Left ventricle myocardium superior (tissue), 1 donor: ENCODE measurements at places on chromosomes 12 and 14.

DNA sequence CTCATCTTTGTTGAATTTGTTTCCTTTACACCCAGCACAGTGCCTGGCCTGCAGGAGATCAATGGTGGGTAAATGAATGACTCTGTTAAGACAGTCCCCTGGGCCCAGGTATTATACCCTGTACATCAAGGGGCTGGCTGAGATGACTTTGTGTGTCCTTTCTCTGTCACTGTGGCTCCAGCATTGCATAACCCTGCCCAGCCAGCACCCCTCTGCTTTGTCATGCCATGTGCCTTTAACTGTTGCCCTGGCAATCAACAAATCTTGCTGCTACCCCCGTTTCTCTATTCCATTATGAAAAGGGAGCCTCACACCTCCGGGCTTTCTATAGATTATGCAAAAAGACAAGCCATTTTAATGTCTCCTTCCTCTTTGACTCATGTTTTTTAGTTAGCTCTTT, 7.6 kb upstream of the FLVCR2 start:
- no peak for DNase-seq

- no peak for DNase-seq
Measured at GRCh38 chr14:39232554-39233415, 930 bp upstream of the MIA2 start.

DNA sequence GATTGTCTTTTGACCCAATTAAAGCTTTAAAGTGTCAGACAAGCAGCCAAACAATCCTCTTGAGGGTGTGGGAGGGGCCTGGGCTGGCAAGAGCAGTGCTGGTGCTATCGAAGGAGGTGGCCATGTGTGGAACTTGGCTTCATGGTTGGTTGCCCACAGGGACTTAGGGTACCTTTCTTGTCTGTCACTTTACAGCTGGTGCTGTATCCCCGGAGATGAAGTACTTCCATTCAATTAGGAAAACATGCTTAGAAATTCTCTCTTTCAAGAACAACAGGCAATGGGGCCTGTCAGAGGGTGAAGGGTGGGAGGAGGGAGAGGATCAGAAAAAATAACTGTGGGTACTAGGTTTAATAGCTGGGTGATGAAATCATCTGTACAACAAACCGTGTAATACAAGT, 86.5 kb downstream of the DAAM1 start:
- peak; percentile 51 for DNase-seq

GRCh38 chr12:105261010-105261409, 25.0 kb upstream of the APPL2 start:
- no peak for DNase-seq

- no peak for DNase-seq
Measured at GRCh38 chr12:2509137-2509536, 285.6 kb upstream of the FKBP4 start.

GRCh38 chr12:49652921-49653520, 29.7 kb downstream of the PRPF40B start:
- DNase-seq: no peak

DNA sequence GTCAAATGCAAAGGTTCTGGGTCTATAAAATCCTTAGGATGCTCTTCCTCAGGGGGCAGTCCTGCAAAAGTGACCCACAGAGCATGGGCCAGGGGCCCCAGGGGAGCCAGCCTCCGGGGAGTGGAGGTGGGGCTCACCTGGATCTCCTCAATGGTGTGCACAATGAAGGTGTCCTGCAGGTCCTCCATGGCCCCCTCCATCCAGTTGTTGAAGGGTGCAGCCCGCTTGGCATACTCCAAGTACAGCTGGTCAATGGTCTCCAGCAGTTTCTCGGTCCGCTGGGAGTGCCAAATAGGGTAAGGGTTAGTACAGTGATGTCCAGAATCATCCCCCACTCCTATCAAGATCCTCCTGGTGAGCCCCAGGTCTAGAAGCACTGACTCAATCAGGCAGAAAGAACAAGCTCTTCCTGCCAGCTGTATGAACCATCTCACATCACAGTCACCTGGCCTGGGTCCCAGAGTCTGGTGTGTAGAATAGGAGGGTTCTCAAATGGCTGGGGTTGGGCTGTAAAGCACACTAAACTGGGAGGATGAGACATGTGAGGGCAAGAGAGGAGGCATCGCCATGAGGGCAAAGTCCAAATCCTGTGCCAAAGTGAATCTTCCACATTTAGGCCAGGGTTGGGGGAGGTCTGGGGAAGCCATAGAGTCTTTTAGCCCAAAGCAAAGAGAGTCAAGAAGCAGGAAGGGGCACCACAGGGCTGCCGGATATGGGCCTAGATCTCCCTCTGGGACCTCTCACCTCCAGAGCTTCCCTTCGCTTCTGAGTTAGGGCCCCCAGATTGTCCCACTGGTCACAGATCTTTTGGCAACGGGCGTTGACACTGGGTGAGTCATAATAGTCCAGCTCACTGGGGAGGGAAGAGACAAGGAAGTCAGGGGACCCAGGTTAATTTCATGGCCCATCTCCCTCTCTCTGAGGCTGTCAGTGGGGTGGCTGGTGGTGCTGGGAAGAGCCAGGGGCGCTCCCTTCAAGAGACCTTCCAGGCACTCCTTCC, 91.5 kb upstream of the ZFP36L1 start:
- DNase-seq: peak; percentile 68

DNA sequence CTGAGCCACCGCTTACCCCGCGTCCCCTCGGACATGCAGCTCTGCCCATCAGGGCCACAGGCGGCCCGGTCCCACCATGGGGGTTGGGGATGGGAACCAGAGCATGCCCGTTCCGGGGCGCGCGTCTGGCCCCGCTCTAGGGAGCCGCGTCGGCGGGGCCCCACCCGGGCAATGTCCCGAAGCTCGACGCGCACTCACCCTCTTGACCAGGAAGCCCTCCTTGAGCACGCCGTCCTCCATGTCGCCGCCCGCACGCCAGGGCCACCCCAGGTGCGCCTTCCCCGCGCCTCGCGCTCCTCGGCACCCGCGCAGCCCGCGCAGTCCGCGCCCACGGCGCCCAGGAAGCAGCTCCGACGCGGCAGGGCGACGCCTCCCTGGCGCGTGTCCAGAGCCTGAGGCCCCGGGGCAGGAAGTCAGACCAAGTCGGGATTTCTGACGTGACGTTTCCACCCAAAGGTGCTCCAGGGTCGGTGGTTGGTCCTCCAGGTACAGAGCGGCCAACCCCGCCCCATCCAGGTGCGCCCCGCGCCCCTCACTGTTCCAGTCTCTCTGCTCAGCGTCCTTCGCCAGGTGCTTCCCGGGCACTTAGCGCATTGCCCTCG, at the start of gene PLEK2:
PLEK2 (minus strand) TSS at position 346 of the 602 bp plus-strand sequence; CDS start at position 240, 106 bp downstream.
- DNase-seq: peak; percentile 56

DNA sequence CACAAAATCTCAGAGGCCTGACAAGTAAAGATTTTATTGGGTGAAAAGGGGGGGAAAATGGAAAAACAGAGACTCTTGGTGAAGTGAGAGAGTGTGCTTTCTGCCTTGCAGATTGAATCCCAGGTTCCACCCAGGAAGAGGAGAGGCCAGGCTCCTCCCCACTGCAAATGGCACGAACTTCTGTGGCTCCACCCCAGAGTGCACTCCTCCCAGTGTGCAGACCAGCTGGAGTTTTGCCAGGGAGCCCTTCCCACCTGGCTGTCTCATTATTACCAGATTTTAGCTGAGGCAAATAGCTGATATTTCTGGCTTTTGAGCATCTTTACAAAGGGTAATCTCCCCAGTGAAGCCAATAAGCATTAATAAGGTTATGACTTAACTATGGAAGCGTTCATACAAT, 51.9 kb downstream of the TESPA1 start:
- no peak for DNase-seq

DNA sequence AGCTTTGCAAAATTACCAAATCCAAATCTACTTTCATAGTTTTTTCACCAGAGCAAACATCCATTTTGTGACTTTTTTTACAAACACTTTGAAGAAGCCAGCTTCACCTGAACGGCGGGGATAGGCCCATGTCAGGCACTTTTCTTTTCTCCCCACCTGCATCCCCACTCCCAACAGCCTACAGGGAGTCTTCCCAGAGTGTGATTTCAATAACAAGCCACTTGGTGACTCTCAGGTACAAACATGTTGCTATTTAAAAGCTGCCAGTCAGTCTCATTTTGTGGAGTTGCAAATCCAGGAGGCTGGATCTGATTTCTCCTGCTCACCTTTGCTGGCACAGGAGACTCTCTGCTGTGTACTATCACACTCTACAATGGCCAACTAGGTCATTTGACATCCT, 285.5 kb downstream of the KCNH5 start:
- DNase-seq: no peak

GRCh38 chr12:33830070-33830469, 192.2 kb upstream of the ALG10 start:
- no peak for DNase-seq

- no peak for DNase-seq
Measured at GRCh38 chr14:38120109-38120508, 87.6 kb upstream of the SSTR1 start.

DNA sequence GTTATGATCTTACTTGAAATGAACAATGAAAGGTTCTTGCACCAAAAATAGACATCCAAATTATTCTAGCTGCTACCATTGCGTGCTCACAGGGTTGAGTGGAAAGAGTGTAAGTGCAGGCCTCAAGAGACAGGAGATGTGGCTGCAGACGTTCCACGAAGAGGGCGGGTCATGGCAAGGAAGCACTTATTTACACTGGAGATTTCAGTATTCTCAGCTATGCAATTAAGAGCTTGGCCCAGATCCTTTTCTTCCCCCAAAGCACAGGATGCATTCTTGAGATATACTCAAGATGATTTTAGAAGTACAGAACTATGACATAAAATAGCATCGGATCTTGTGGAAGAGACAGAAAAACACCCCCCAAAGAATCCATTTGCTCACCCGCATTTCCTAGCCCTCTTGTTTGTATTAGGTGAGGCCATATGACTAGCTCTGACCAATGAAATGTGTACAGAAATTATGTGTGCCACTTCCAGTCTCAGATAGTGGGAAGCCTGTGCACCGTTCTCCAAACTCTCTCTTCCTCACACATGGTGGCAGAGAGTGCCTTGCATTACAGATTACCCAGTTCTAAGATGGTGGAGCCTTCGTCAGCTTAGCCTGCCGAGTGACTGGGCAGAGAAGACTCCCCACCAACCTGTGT, 261.4 kb downstream of the TTC8 start:
- peak; percentile 37 for DNase-seq

- DNase-seq: no peak
Measured at GRCh38 chr14:72124171-72124570, 191.9 kb downstream of the RGS6 start.

DNA sequence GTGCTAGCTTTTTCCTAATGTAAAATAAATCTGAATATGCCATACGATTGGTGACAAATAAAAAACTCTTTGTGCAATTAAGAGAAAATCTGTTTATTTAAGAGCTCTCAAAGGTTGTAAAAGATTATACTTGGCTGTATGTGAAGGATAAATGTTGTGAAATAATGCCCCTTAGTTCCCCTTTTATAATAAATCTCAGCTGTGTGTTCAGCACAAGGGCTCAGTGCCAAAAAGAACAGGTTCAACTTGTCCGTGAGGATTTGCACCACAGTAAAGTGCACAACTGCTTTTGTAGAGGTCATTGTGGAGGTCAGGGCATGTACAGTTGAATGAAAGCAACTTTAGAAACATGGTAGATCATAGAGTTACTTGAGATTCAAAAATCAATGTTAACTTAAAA, 118.6 kb downstream of the TRMT5 start:
- no peak for DNase-seq

- DNase-seq: peak; percentile 30
Measured at GRCh38 chr12:45483571-45483970, 245.9 kb upstream of the ARID2 start.

DNA sequence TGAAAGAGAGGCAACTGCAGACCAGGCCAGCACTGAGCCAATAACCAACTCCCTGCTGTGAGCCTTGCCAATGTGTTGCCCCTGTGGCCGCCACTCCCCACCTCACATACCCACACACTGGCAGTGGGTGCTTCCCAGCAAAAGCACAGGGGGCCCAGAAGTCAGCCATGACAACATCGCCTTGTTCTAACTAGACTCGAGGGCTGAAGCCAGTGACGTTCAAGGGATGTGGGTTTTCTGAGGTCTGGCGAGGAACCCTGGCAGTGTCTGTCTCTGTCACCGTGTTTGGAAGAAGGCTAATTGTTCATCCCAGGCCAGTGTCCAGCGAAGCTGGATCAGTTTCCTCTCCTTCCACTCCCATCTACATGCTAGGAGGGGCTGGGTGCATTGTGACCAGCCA, 311.8 kb upstream of the AMIGO2 start:
- DNase-seq: no peak

GRCh38 chr12:56591126-56591525, 39.0 kb downstream of the BAZ2A start:
- DNase-seq: no peak

- DNase-seq: peak; percentile 70
Measured at GRCh38 chr12:64733857-64734256, 25.3 kb downstream of the GNS start.

DNA sequence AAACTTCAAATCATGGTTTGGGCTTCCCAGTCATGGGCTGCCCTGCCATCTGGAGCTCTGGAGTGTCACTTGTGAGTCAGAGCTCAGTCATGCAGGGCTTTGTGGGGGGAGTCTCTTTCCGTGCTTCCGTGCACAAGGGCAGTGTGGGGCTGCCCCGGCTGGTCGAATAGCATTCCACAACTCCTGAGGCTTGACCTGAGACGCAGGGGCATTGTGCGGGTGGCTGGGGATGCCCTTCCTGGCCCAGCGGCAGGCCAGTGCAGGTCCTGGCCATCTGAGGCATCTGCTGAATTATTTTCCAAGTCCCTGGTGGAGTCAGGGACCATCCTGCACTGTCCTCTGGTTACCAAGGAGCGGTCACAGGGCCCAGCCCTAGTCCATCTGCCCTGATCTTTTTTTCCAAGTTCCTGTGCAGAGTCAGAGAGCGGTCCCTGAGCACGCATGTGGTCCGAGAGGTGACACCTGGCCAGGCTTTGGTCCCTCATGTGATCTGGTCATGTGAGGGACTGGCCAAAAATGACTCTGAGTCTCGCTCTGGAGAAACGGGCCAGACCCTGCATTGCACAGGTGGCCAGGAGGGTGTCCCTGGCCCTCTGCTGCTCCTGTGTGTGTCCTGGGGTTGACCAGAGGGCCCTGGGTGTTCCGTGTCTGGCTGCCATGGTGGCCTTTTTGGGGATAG, 167.0 kb upstream of the ALG10B start:
- no peak for DNase-seq

GRCh38 chr12:23893611-23894010, 55.9 kb downstream of the SOX5 start:
- DNase-seq: no peak

DNA sequence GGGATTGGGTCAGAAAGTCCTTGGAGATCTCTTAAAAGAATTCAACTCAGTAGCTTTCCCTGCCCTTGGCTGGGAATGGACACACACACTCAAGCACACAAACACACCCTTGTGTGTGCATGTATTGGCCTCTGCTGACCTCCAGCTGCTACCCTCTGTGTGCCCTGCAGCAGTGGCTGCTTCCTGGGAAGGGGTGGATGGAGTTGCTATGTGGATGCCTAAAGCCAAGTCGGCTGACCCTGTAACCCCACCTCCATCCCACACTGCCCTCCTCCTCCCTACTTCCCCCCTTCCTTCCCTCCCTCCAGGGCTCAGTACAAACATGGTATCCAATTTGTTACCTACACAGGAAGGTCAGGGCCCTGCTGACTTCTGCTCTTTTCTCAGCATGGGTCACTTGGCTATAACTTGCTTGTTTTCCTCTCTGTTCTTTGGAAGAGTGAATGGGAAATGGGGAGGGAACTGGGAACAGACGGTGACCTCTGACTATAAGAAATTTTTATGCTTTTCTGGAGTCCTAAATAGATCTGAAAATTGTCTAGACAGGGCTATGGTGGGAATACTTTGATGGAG, 351.6 kb upstream of the TBX3 start:
- DNase-seq: no peak

- DNase-seq: peak; percentile 55
Measured at GRCh38 chr12:460261-461230, 807 bp downstream of the B4GALNT3 start.
